ENCODE measurements at places on chromosomes 2 and 18. TPM values are rescaled to one million over a fixed set of nuclear protein-coding genes. Genes with fewer than 3 reads are reported as not detected.

The VWC2L gene
- polyA plus RNA-seq: 0.36 TPM

DNA sequence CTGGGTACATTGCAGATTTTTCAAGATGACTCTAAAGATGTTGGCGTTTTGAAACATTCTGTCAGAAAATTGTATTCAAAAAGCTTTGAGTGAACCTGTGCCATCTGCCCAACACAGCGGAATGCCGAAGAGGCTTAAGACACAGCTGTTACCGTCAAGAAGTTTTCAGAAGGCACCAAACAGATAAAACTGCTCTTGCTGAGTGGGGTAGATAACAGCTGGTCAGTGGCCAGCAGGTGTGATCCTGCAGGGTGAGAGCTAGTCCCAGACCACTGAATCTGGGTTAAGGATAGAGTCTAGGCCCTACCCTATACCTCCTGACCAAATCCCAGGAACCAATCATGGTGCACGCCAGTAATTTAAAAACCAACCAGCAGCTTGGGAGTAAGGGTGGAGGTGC is 60.5 kb upstream of the B3GNT7 start:
- DNase-seq: no peak

The UGT1A4 gene
- not detected for polyA plus RNA-seq

The CHRND gene
- 0.05 TPM for polyA plus RNA-seq

DNA sequence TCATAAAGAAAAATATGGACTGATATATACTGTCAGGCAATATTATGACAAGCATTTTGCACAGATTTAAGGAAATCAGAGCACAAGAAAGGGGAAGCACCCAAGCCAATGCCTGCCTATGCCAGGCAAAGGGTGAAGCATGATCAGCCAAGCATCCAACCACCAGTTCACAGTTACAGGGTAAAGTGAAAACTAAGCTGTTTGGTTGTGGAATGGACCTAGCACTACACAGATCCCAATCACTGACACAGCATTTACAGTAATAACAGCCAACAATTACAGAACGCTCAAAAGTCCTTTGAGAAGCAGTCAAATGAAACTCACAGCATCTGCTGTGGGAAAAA is 90.3 kb downstream of the SP3 start:
- no peak for DNase-seq

GRCh38 chr2:43551990-43552389 is 43.8 kb downstream of the THADA start:
- DNase-seq: no peak

The FBXO15 gene
- 4.6 TPM for polyA plus RNA-seq

DNA sequence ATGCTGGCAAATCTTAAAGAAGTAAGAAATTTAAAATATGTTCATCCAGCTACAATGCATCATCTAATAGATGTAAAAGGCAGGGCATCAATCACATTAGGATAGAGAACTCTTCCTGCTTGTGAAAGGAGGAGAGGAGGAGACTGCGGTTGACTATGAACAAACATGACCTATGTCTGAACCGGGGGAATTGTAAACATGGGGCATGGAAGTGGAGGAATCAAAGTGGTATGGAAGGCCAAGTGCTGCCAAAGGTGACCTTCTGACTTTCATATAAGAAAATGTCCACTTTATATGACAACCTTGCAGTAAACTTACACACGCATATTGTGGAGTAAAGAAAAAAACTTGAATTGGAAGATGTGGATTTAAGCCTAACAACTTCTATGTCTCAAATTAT is 20.0 kb upstream of the SLC8A1 start:
- no peak for DNase-seq

GRCh38 chr18:13658436-13659204 is 67.7 kb downstream of the FAM210A start:
- DNase-seq: no peak

GRCh38 chr18:13570856-13571495 is 155.4 kb downstream of the FAM210A start:
- no peak for DNase-seq

- DNase-seq: no peak
Measured at GRCh38 chr18:45916302-45916701, 50.8 kb downstream of the EPG5 start.

- peak; percentile 99 for DNase-seq
Measured at GRCh38 chr18:9827793-9828505, 57.8 kb upstream of the TXNDC2 start.

DNA sequence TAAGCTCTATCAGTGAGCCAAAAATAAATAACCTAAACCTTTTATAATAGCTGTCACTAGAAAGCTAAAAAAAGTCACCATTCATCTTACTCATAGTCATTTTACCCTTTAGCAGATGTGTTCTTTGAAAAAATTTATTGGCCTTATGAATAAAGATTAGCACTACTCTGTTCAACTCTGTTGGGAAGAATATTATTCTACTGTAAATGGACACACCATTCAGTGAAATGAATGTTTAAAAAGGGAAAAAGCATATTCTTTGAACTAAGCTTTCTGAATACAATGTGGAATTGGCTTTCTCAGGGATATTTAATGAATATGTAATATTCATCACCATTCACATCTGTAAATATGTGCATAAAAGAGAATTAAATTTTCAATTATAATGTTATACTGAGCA is 422.0 kb downstream of the CBLN2 start:
- DNase-seq: no peak

GRCh38 chr2:88903749-88904353 is 212.4 kb downstream of the RPIA start:
- DNase-seq: peak; percentile 43
